Left renal pelvis (tissue), 4 donors: ENCODE measurements at places on chromosomes 11 and 22. TPM values are rescaled to one million over a fixed set of nuclear protein-coding genes. Genes with fewer than 3 reads are reported as not detected.

Gene VSIG2
- polyA plus RNA-seq = 12.1 TPM

Gene MS4A15
- not detected for polyA plus RNA-seq

Gene SYT9
- polyA plus RNA-seq = 4.9 TPM

Gene GAL
- polyA plus RNA-seq = 1.0 TPM

Gene TST
- 41.5 TPM for polyA plus RNA-seq

Gene ATXN10
- 335 TPM for polyA plus RNA-seq

Gene API5
- 71.0 TPM for polyA plus RNA-seq

Gene CCDC89
- polyA plus RNA-seq = 3.3 TPM

Gene SPTBN2
- 52.9 TPM for polyA plus RNA-seq

Gene ZC3H12C
- 11.2 TPM for polyA plus RNA-seq

Gene MRGPRF
- polyA plus RNA-seq = 28.1 TPM

Gene BAIAP2L2
- polyA plus RNA-seq = 4.5 TPM

Gene XNDC1N
- polyA plus RNA-seq = 5.6 TPM

Gene SPI1
- polyA plus RNA-seq = 3.6 TPM

Gene KRTAP5-10
- 0.20 TPM for polyA plus RNA-seq

Gene PITPNM1
- 30.3 TPM for polyA plus RNA-seq

Gene RNF169
- polyA plus RNA-seq = 19.1 TPM

Gene C22orf39
- 46.4 TPM for polyA plus RNA-seq

Gene MISFA
- 5.7 TPM for polyA plus RNA-seq

Gene CSKMT
- polyA plus RNA-seq = 6.3 TPM

Gene KBTBD3
- 13.2 TPM for polyA plus RNA-seq

Gene OR2D2
- polyA plus RNA-seq = not detected

Gene SCGB2A2
- not detected for polyA plus RNA-seq

Gene SLCO2B1
- 10.3 TPM for polyA plus RNA-seq

Gene ROBO3
- polyA plus RNA-seq = 18.8 TPM

Gene SDHD
- polyA plus RNA-seq = 195 TPM

Gene PATE2
- polyA plus RNA-seq = not detected

Gene NRGN
- polyA plus RNA-seq = 5.6 TPM

Gene CTSF
- 102 TPM for polyA plus RNA-seq

Gene FIBIN
- polyA plus RNA-seq = 93.3 TPM

Gene OR6T1
- not detected for polyA plus RNA-seq

Gene MIOX
- 12.5 TPM for polyA plus RNA-seq

Gene DEAF1
- polyA plus RNA-seq = 53.0 TPM

Gene P2RY6
- 0.95 TPM for polyA plus RNA-seq

Gene ASRGL1
- polyA plus RNA-seq = 5.2 TPM

Gene CD3E
- 0.37 TPM for polyA plus RNA-seq

Gene HBG2
- polyA plus RNA-seq = 42,529 TPM

Gene RFPL3
- not detected for polyA plus RNA-seq

Gene TPP1
- polyA plus RNA-seq = 119 TPM

Gene FERMT3
- 3.4 TPM for polyA plus RNA-seq

Gene TEX54
- polyA plus RNA-seq = 0.63 TPM

Gene NF2
- 29.1 TPM for polyA plus RNA-seq

Gene SLC22A8
- 0.59 TPM for polyA plus RNA-seq

Gene PGR
- 0.03 TPM for polyA plus RNA-seq

Gene FOLR2
- polyA plus RNA-seq = 10.4 TPM

Gene JRKL
- 30.1 TPM for polyA plus RNA-seq

Gene CDCA5
- 18.0 TPM for polyA plus RNA-seq

Gene POLR2F
- 74.8 TPM for polyA plus RNA-seq

Gene IRAG1
- polyA plus RNA-seq = 10.5 TPM

Gene MS4A8
- not detected for polyA plus RNA-seq

Gene RCOR2
- 11.6 TPM for polyA plus RNA-seq

Gene ACTN3
- polyA plus RNA-seq = 0.52 TPM

Gene SPON1
- polyA plus RNA-seq = 79.0 TPM

Gene CCDC188
- 2.3 TPM for polyA plus RNA-seq

Gene MOV10L1
- polyA plus RNA-seq = 0.68 TPM

Gene FOLR3
- 2.2 TPM for polyA plus RNA-seq

Gene E2F8
- 8.9 TPM for polyA plus RNA-seq
